ENCODE measurements at places on chromosomes 4 and X.

- no peak for DNase-seq
Observed at GRCh38 chr4:59612235-59612634, 1587.9 kb upstream of the ADGRL3 start.

GRCh38 chrX:17521871-17522693 is 147.1 kb downstream of the NHS start:
- peak; percentile 83 for DNase-seq

GRCh38 chr4:155984106-155984797 is 30.6 kb upstream of the CTSO start:
- no peak for DNase-seq

DNA sequence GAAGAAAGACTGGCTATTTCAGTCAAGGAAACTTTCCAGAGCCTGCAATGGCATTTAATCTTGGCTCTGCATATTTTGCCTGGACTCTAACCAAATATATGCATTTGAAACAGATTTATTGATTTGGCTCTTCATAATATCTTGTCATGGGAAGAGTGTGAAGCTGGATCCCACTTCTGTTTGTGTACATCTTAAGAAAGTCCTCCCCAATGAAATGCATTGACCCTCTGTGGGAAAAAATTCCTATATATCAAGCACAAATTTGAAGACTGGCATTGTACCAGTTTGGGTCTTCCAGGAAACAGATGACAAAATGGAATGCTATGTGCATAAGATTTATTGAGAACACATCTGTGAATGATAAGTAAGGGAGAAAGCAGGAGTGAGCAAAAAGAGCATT is 897.3 kb upstream of the TENM3 start:
- DNase-seq = no peak

GRCh38 chrX:124300405-124300804 is 32.1 kb upstream of the TEX13D start:
- DNase-seq = no peak

DNA sequence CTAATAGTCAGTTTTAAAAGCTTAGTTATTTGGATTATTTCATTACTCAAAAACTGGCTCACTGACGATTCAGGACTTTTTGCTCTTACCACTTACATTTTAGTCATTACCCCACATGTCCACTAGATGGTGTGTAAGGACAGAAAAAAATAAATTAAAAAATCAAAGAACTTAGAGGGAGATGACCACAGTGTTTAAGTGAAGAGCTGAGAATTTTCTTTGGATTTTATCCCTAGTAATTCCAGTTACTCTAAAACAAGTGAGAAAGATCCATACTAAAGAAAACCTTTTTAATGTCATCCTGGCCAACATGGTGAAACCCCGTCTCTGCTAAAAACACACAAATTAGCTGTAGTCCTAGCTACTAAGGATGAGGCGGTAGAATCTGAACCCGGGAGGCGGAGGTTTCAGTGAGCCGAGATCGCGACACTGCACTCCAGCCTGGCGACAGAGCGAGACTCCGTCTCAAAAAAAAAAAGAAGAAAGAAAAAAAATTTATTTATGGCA is 26.4 kb upstream of the TMPRSS11B start:
- peak; percentile 56 for DNase-seq

- DNase-seq = no peak
Observed at GRCh38 chrX:134478374-134478773, 18.4 kb downstream of the HPRT1 start.

GRCh38 chr4:184818216-184818564 is 7.6 kb downstream of the ACSL1 start:
- DNase-seq = no peak

GRCh38 chr4:2757426-2757825 is 1.3 kb upstream of the TNIP2 start:
- DNase-seq = no peak

GRCh38 chr4:30754021-30754420 is 33.9 kb downstream of the PCDH7 start:
- DNase-seq = no peak

- no peak for DNase-seq
Observed at GRCh38 chr4:56511098-56511497, 5.5 kb downstream of the ARL9 start.

DNA sequence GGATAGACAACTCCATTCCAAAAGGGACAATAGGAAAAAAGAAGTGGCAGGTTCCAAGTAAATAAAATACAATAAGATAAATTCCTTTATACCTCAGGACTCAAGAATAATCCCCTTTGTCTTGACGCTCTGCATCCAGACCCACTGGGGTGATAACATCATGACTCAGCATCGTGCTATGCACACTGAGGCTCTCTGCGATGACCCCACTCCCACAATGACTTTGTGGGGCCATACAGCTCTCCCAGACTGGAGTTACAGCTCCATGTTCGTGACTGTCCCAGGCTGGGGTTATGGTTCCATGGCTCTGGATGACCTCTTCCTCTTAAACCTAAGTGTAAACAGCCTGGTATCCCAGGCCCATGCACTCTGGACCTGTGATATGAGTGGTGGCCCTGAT is 254.5 kb upstream of the ADGRL3 start:
- peak; percentile 79 for DNase-seq

DNA sequence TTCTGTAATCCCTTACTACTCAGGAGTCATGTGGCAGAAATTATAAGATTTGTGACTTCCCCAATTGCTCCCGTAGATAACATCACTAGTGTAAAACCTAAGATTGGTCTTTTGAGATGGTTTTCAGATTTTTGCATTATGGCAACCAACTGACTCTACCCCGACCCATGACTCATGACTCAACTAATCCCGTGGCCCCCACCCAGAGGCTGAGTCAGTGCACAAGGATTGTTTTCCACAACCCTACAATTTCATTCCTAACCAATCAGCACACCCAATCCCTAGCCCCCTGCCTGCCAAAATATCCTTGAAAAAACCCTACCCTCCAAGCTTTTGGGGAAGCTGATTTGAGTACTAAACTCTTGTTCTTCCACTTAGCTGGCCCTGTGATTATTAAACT is 109.4 kb upstream of the FAM9C start:
- DNase-seq = no peak

DNA sequence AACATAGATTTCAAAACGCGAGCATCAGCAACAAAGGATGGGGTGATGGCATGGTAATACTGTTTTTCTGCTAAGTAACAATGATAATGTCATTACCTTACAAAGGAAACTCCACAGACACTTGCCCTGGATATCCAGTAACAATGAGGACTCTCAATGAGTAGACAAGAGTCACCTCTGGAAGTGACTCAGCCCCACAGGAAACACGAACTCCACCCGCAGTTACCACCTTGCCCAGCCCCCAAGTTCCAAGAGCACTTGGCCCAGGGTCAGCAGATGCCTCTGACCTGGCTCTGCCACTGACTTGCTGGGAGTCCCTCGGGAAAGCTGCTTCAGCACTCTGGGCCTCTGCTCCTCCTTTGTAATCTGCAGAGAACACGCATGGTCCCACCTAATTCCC is 110.3 kb upstream of the MAP3K15 start:
- peak; percentile 79 for DNase-seq

GRCh38 chr4:55337944-55338343 is 8.1 kb upstream of the SRD5A3 start:
- no peak for DNase-seq

GRCh38 chrX:38891641-38892413 is 90.6 kb downstream of the MID1IP1 start:
- DNase-seq = peak; percentile 60

GRCh38 chr4:124321364-124321763 is 391.2 kb downstream of the ANKRD50 start:
- DNase-seq = no peak

DNA sequence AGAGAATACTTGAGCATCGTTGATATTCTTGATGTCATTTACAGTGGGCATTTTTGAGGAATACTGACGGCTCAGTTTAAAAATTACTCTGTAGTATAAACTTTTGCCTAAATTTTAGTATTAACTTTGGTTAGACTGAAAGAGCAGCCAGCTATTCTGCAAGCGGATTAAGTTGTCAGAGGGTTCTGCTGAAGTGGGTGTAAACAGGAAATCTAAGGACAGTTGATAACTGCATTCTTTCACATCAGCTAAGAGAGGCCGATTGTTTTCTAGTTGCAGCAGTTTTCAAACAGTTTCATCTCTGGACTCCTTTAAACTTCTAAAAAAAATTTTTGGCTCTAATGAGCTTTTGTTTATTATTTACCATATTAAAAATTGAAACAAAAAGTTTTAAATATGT is 149.6 kb downstream of the RAPGEF2 start:
- DNase-seq = no peak

DNA sequence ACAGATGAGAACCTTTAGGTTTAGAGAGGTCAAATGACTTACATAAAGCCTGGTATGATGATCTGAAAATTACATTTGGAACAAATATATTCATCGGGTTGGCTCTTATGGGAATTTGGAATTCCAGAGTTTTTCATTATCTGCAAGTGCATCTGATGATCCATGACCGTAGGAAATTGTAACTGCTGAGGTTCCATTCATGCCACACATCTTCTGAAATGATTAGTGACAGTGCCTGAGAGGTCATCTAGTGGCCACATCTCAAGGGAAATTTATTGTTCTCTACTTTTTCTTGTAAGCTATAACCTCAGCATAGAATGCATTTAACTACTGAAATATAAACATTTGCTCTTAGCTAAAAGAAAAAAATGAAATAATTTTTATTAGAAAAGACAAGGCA is 105.8 kb upstream of the NWD2 start:
- no peak for DNase-seq

- peak; percentile 79 for DNase-seq
Observed at GRCh38 chr4:2217726-2218125, 24.2 kb downstream of the HAUS3 start.

GRCh38 chrX:48939524-48940228 is 17.7 kb downstream of the OTUD5 start:
- DNase-seq = no peak

- DNase-seq = no peak
Observed at GRCh38 chrX:121000589-121000988, 15.0 kb upstream of the CT47A1 start.

- DNase-seq = no peak
Observed at GRCh38 chr4:106270736-106271135, 45.3 kb downstream of the TBCK start.

- DNase-seq = no peak
Observed at GRCh38 chr4:29588617-29589016, 1131.6 kb upstream of the PCDH7 start.

DNA sequence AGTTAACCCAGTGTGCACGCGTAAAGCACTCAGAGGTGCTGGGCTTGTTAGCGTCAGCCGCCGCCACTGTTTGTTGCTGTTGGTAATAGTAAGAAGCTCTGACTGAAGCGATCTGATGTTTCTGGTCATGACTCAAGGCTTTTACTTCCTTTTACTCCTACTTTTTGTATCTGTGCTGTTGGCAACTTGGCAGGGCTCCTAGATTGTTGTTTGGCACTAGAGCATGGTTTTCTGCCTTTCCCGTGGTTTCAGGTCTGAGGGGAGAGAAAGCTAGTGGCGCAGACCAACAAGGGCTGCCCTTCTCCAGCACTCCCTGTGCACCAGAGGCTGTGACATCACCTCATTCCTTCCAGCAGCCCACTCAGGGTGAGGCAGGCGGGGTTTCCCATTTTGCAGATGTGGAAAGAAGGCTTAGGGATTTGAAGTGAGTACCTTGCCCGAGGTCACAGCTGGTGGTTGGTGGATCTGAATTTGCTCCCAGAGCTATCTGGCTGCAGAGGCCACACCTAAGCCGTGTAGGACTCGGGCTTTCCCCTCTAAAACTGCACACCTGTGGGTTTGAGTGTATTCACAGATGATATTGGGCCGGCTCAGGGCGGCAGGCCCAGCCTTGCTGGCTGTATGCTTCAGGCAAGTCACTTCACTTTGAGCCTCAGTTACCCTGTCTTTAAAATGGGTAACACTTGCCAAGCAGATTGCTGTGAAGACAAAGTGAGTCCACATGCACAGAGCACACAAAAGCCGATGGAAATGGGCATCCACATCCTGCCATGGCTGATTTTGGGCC is 51.2 kb upstream of the TADA2B start:
- DNase-seq = no peak

DNA sequence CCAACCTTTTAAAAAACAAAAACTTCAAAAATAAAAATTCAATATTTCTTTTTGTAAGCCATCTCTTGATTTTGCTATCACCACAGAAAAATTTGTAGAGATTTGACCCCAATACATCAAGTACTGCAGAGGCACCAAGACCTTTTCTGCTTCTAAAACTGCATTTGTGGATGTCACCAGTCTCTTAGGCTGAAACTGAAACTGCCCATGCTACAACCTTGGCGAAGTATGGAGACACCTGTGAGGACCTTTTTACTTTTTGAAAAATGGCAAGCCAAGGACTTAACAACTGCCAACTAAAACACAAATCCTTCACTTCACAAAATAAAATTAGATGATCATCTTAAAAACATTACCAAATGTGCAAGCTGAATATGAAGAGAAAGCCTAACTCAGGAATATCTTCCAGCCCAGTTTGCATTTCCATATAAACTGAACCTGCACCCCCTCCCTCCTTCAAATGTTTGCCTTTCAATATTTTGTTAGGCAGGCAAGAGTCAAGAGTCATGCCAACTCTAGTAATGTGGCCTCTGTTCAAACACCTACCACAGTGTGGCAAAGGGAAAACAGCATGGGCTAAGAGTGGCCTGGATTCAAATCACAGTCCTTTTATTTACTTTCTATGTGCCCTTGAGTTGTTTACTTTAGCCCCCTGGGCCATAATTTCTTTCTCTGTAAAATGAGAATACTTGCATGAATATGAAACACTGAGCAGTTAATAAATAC is 389.4 kb downstream of the OPHN1 start:
- no peak for DNase-seq

DNA sequence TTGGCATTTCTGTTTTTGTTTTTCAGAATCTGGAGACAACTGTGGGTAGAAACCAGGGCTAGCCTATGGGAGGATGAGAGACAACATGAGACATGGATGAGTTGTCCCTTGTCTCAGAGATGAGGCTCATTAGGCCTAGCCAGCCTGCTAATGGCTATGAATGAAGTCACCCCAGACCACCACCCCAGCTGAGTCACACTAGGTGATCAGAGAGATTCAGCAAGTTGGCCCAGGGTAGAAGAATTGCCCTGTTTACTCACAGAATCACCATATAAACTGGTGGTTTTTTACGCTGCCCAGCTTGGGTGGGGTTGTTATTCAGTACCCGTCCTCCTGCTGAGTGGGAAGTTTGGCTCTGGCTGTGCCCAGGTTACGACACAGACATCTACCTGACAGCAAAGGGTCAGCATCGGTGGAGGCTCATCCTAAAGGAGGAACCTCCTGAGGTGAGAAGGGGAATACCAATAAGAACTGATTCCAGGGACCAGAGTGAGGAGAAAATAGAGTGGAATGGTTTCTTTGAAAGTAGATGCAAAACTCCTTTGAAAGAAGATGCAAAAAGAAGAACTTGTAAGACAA is 17.2 kb upstream of the ARSJ start:
- peak; percentile 89 for DNase-seq

DNA sequence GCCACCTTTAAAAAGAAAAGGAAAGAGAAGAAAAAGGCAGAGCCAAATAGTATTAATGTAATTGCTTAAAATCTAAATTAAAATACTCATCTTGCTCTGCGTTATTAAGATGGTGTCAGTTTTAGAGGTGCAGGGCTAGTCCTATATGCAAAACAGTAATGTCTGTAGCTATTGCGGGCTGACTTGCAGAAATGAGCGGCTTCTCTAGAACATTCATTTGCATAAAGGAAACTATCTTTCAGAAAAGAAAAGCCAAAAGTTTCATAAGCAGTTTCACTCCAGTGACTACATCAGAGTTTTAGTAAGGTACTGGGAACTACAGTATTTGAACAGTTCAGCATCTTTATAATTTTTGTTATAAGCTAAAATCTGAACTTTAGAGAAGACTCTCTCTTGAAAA is 6.0 kb downstream of the SMAD1 start:
- DNase-seq = no peak

- DNase-seq = no peak
Observed at GRCh38 chr4:79650217-79650616, 242.2 kb upstream of the GK2 start.
